ENCODE measurements at places on chromosomes 2 and 18. TPM values are rescaled to one million over a fixed set of nuclear protein-coding genes. Genes with fewer than 3 reads are reported as not detected.

Gene OXER1
- polyA plus RNA-seq, result not detected

Gene RASGRP3
- 5.7 TPM for polyA plus RNA-seq

Gene GPBAR1
- not detected for polyA plus RNA-seq

Gene MEP1B
- not detected for polyA plus RNA-seq

Gene GCA
- polyA plus RNA-seq, result 89.5 TPM

Gene REG3G
- not detected for polyA plus RNA-seq

Gene COLEC12
- 3.2 TPM for polyA plus RNA-seq

Gene EML4
- polyA plus RNA-seq, result 12.0 TPM

Gene FAM237A
- polyA plus RNA-seq, result 7.1 TPM

Gene DYNC2LI1
- polyA plus RNA-seq, result 69.8 TPM

Gene EN1
- polyA plus RNA-seq, result not detected

Gene SCYGR5
- not detected for polyA plus RNA-seq

Gene TOGARAM2
- polyA plus RNA-seq, result 2.6 TPM

Gene CDC42EP3
- polyA plus RNA-seq, result not detected

Gene CCBE1
- 0.04 TPM for polyA plus RNA-seq

Gene RAMP1
- polyA plus RNA-seq, result 38.6 TPM

Measured in Purkinje cell (primary cell).